IPS DF 6.9 (cell line): ENCODE measurements at places on chromosomes 2 and 18.

GRCh38 chr2:165905269-165905668 is 48.3 kb downstream of the TTC21B start:
- DNase-seq = no peak

- DNase-seq = no peak
These were observed 43.1 kb downstream of the VSNL1 start for GRCh38 chr2:17583646-17584045.

DNA sequence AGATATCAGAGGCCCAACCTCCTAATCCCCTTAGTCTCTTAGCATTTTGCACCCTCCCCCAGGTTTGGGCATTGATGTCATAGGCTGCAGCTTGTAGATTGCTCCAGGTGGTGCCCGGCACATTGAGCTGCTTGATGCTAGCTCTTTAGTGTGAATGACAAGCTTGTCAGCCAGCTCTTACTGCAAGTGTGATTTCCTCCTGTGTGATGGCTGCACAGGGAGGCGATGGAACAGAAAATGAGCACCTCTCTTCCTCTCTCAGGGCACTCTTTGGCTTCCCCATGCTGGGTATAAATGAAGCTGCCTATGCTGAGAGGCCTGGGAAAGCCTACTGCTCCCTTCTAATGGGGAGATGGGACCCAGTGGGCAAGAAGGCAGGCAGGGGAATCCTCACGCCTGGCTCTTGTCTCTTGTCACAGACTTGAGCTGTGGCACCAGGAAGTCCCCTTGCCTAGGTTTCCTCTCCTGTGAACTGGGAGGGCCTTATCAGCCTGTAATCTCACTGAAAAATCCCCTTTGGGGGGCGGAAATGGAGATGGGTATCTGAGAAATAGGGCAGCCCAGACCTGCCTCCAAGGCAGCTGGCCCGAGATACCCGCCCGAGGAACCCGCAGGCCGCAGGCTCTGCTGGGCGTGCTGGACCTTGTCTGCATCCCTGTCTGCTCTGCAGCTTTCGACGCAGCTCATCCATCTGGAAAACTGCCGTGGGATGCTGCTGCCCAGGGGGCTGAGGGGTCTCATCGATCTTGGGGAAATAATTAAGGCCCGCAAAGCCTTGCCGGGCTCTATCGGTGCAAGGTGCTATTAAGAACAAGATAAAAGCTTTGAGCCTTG is 163.5 kb upstream of the CXCR4 start:
- no peak for DNase-seq

GRCh38 chr2:45283764-45284620 is 274.7 kb upstream of the SIX2 start:
- DNase-seq = no peak
